Uterus (tissue), 4 donors: ENCODE measurements at places on chromosomes 6 and 20. TPM values are rescaled to one million over a fixed set of nuclear protein-coding genes. Genes with fewer than 3 reads are reported as not detected.

GRCh38 chr20:23049201-23050075, at the start of gene THBD:
Gene THBD, minus strand, starts transcription at chr20:23049672. Its CDS starts 168 bp downstream, at chr20:23049504.
- H3K36me3 ChIP-seq: no peaks in the 10 kb centered on the region
- peak; percentile 76 for DNase-seq
- peaks cover 14% of the 10 kb centered on the region for H3K27me3 ChIP-seq
- H3K4me3 ChIP-seq: peak within 1 kb of the TSS; percentile 34
- H3K27ac ChIP-seq: peak within 1 kb of the TSS; percentile 73

DNA sequence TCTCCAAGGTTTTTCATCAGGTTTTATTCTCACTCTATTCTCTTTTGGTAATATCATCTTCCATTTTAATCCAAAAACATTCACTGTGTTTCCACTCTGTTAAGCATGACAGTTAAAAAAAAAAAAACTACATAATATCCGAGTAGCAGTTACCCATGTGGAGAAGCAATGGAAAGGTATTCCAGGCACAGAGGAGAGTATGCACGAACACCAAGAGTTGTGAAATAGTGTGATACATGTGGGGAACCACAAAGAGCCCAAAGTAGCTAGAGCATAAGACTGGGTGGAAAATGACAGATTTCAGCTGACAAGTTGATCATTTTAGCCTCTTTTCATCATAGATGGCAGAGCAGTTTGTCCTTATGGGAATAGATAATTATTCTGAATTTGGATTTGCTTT, 19.9 kb upstream of the FBXL4 start:
- H3K27me3 ChIP-seq: no peaks in the 10 kb centered on the region
- H3K36me3 ChIP-seq: no peaks in the 10 kb centered on the region
- H3K27ac ChIP-seq: no peak overlapping the region
- no peak overlapping the region for H3K4me3 ChIP-seq
- no peak for DNase-seq

GRCh38 chr20:531608-532007, 12.0 kb downstream of the CSNK2A1 start:
- DNase-seq: no peak
- H3K27ac ChIP-seq: no peak overlapping the region
- no peaks in the 10 kb centered on the region for H3K36me3 ChIP-seq
- no peak overlapping the region for H3K4me3 ChIP-seq
- H3K4me1 ChIP-seq: no peaks in the 10 kb centered on the region
- H3K27me3 ChIP-seq: no peaks in the 10 kb centered on the region

- H3K27ac ChIP-seq: no peak overlapping the region
- H3K4me3 ChIP-seq: no peak overlapping the region
- no peak for DNase-seq
Observed at GRCh38 chr20:38205001-38205400, 39.9 kb upstream of the TGM2 start.

- H3K36me3 ChIP-seq: no peaks in the 10 kb centered on the region
- H3K4me1 ChIP-seq: no peaks in the 10 kb centered on the region
- H3K4me3 ChIP-seq: no peak overlapping the region
- no peak for DNase-seq
- no peak overlapping the region for H3K27ac ChIP-seq
Observed at GRCh38 chr6:101398716-101399615, 5.5 kb downstream of the GRIK2 start.

DNA sequence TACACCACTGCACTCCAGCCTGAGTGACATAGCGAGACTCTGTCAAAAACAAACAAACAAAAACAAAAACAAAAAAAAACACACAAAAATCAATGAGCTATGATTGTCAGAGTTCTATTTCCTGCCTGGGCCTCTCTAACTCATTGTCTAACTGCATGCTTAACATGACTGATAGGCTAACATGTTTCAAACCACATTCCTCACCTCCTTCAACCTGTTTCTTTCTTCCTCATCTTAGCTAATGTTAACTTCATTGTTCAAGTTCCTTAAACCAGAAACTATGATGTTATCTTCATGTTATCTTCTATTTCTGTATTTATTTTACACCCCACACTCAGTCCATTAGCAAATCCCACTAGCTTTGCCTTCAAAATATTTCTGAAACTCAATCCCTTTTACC, 41.5 kb downstream of the BEND6 start:
- no peaks in the 10 kb centered on the region for H3K4me1 ChIP-seq
- no peak overlapping the region for H3K4me3 ChIP-seq
- no peak for DNase-seq
- H3K36me3 ChIP-seq: no peaks in the 10 kb centered on the region
- H3K27ac ChIP-seq: no peak overlapping the region

Gene FAXC
- 9.1 TPM for total RNA-seq

Gene TP53TG5
- not detected for total RNA-seq

DNA sequence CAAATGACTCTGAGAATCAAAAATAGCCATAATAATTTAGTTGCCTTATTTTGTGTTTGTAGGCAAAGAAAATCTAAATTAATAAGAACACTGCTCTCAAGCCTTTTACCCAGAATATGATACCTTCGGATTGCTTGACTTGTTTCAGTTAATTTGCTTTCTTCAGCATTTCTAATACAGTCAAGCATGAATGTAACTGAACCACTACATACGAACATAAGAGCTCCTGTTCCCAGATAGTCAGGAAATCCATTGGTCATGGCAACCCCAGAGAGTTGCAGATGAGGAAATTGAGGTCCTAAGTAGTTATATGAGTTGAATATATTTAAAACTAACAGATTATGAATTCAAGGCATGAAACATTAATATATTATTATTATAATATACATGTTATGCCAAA, 2.9 kb downstream of the FRK start:
- no peaks in the 10 kb centered on the region for H3K36me3 ChIP-seq
- H3K4me1 ChIP-seq: no peaks in the 10 kb centered on the region
- no peak for DNase-seq
- H3K4me3 ChIP-seq: no peak overlapping the region

DNA sequence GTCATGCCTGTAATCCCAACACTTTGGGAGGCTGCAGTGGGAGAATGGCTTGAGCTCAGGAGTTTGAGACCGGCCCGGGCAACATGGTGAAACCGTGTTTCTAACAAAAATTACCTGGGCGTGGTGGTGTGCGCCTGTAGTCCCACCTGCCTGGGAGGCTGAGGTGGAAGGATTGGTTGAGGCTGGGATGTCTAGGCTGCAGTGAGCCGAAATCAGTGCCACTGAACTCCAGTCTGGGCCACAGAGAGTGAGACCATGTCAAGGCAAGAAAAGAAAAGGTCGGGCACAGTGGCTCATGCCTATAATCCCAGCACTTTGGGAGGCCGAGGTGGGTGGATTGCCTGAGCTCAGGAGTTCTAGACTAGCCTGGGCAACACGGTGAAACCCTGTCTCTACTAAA, 8.2 kb upstream of the BCAS4 start:
- no peak overlapping the region for H3K27ac ChIP-seq
- no peak overlapping the region for H3K4me3 ChIP-seq
- H3K36me3 ChIP-seq: no peaks in the 10 kb centered on the region
- peaks cover 9% of the 10 kb centered on the region for H3K4me1 ChIP-seq

Gene XKR7
- not detected for total RNA-seq

DNA sequence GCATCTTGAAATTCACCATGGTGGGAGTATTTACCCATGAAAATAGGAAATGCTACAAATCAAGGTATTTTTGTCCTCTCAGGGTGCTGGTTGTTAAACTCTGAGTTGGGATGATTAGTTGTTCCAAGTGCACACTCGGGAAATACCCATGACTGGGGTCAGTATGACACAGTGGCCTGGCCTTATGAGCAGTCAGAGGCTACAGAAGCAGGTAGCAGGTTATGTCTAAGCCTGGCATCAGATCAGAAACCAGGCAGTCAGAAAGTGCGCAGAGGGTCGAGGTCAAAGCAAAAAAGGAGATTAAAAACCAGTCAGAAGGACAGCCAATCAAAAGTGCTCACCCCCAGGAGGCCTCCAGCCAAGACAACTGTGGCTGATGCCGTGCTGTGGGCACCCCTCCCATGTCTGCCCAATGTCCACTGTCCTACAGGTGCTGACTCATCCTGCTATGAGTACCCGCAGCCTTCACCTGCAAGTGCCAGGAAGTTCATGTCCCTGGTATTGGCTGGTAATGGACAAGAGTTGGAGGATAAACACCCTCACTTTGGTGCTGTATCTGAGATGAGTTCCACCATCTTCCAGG, 117.4 kb upstream of the SLC24A3 start:
- DNase-seq: no peak
- H3K4me3 ChIP-seq: no peak overlapping the region
- H3K36me3 ChIP-seq: no peaks in the 10 kb centered on the region
- no peaks in the 10 kb centered on the region for H3K27me3 ChIP-seq
- H3K4me1 ChIP-seq: no peaks in the 10 kb centered on the region
- H3K27ac ChIP-seq: no peak overlapping the region

Gene SLC52A3
- 1.2 TPM for total RNA-seq

DNA sequence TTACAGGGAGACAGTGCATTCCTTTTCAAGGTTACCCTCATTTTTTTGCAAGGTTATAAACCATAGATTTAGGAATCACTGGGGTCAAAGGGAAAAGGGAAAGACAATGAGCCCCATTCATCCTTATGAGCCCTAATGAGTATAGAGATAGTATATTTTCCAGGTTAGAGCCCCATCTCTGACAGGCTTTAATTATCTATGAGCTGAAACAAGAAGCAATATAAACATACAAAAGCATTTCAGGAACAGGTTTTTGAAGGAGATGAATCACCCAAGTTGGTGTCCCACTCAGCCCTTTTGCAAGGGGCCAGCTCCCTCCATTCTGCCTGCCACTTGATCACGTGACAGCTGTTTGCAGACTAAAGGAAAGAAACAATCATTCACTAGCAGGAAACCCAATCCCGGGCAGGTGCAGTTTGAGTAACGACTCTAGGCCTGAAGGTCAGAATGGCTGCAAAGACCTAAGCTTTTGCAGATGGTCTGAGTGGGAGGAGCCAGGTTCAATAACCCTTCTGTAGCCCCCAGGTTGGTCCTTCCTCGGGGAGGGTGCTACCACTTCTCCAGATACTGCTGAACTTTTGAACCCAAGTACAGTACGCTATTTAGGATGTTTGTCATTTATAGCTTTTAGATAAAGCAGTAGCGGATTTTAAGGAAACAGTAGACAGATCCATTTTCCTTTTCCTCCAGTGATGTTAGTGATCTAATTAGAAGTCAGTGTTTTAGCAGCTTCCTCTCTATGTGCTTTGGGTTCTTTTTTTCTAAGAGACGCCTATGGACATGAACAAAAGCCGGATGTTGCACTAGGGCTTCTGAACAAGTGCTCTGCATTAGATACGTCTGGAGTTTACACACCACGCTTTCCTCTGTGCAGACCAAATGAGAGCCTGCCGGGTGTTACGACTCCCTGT, 253.2 kb downstream of the SOX4 start:
- no peaks in the 10 kb centered on the region for H3K27me3 ChIP-seq
- H3K36me3 ChIP-seq: no peaks in the 10 kb centered on the region
- no peak overlapping the region for H3K4me3 ChIP-seq
- H3K27ac ChIP-seq: no peak overlapping the region
- H3K4me1 ChIP-seq: no peaks in the 10 kb centered on the region

DNA sequence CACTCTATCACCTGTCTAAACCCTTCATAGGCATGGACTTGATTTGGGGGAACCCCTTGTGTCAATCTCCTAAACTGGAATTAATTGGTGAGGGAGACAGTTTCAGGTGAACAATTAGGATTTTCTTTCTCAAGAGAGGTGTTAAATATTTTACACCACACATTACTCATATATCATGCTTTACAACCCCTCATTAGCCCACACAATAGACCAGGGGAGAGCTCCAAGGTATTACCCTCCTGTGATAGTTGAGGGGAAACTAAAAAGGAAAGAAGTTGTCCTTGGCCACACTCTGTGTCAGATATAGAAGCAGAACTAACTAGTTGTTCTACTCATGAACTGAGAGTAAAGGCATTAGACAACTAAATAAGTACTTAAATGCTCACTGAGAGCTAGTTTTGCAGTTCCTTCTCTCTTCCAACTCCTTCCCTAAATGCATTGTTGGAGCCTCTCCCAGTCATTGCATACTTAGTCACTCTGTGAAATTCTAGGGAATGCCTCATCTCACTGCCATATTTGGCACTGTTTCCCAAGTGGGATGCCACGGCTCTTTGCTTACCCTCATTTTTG, 183.7 kb upstream of the CEP162 start:
- no peaks in the 10 kb centered on the region for H3K27me3 ChIP-seq
- no peak overlapping the region for H3K4me3 ChIP-seq
- no peaks in the 10 kb centered on the region for H3K4me1 ChIP-seq
- no peaks in the 10 kb centered on the region for H3K36me3 ChIP-seq

Gene PRR18
- not detected for total RNA-seq

Gene CLDN20
- total RNA-seq: 1.5 TPM

Gene RXRB
- total RNA-seq: 28.6 TPM
